ENCODE measurements at places on chromosomes 4 and X.
A peak's percentile ranks its signal among the peaks of the same experiment; 100 is the strongest.

GRCh38 chr4:8067945-8068896, 90.4 kb downstream of the ABLIM2 start:
- DNase-seq, result no peak

GRCh38 chr4:164467493-164467892, 286.4 kb upstream of the SMIM31 start:
- DNase-seq, result no peak

- no peak for DNase-seq
Observed at GRCh38 chr4:1288786-1289185, 905 bp upstream of the MAEA start.

DNA sequence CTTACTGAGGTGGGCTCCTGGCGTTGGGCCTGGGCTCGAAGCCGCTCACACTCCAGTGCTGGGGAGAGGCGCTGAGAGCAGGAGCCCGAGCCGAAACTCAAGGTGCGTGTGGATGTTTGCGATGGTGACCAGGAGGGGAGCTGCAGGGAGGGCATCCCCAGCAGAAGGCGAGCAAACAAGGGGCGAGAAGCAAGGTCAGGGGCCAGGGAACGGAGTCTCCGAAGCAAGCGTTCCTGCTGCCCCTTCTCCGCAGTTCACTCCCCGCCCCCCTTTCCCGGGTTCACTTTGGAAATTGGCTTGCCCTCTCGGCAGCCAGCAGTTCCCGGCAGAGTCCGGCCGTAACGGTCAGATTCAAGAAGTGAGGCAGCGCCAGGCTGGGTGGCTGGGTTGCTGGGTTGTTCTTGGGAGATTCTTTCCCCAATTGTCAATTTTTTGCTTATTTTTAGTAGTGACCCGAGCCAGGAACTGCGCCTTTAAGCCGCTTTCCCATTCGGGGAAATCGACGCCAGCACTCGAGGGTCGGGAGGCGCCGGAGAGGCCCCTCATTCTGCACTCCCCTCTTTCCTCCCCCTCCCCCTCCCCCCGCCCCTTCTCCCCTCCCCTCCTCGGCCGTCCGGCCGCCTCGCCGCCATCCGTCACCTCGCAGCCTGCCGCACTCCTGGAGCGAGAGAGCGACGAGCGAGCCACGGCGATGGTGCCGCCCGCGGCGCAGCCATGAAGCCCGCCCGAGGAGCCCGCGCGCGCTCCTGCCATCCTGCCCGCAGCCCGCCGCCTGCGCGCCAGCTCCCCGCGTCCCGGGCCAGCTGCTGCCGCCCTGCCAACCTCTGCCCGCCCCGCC, at the start of gene FRMPD3:
TSS of gene FRMPD3 (plus strand) at position 655 of the 838 bp plus-strand sequence. CDS start 76,937 bp downstream, outside the sequence.
- peak; percentile 2 for DNase-seq

DNA sequence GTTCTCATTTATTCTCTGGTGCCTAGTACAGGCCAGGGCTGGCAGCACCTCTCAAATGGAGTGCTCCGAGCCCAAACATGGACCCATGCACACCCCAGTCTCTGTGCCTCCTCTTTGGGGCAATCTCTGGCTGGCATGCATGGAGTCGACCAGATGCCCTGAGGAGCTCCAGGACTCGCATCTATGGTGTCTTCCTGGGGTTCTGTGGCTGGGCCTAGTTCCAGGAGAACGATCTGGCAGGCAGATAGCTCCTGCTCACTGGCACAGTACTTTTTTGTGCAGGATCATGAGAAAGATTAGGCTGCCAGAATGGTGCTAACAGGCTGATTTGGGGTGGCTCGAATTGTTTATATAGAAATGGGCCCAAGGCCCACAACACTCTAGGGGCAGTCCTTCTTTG, 72.0 kb upstream of the PJA1 start:
- no peak for DNase-seq

DNA sequence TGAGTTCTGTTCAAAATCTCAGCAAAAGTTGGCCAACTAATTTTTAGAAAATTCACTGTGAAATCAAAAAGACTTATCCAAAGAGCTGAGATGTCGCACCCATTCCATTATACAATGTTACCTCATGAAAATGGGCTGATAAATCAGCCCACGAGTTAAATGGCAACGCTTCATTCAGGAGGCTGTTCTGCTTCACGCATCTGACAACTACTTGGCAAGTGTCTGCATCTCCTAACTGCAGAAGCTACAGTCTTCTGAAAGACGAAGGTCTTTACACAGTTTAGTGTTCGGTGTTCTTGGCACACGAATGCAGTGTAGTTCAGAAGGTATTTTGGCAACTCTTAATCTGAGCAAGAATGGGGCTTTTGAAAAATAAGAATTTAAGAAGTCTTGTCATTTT, 166.6 kb upstream of the DKK2 start:
- DNase-seq, result no peak

DNA sequence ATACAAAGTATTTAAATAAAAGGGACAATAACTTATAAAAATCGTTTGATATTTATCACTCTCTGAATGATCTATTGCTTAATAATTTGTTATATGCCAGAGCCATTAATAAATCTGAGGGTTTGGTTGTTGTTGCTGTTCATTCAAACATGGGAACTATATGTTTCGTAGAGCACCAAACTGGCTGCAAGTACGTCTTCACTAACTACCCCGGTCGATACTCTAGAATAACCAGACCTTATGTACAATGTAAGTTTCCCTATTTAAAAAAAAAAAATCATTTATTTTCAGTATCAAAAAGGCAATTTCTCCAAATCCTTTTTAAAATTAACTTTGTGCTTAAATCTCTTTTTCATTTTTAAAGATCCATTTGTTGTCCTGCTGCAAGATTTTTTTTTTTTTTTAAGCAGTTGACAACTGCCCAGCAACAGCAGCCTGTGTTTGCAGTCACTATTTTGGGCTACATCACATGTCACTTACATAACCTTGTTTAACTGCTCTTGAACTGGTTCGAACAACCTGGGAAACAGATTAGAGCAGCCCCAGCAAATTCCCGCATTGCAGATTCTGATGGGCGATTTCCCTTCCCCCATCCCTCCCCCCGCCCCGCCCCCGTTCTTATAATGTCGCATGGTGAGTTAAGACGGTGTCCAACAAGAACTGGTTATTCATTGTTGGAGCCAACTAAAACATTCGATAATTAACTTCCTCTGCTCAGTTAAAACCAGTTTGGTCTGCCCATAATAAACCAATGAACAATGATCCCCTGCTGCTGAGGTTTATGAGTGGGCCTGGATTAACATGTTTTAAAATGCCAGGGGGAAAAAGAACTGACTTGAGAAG, 238.9 kb downstream of the NR3C2 start:
- DNase-seq, result no peak

- peak; percentile 46 for DNase-seq
Observed at GRCh38 chr4:137674066-137674465, 141.8 kb upstream of the PCDH18 start.

DNA sequence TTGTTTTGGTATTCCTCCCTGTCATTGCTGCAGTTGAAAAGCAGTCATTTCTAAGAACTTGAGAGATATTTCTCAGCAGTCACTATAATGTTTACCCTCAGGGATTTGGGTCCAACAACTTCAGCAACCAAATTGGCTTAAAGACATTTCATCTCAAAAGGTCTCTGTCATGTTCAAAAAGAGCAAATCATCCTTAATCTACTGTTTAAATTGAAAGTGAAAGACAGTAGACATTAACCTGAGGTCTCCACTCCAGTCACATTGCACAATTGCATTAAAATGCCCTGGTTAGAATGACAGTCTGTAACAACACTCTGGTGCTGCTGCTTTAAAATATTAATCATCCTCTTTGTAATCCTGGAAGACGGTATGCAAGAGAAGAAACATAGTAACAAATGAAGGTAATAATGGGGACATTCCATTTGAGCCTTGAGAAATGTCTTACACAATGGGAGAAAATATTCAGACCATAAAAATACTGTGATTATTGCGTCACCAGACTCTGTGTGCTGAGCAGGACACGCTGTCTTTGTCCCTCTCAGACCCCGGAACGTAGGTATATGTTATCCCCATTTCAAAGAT, 90.2 kb upstream of the UNC5C start:
- DNase-seq, result no peak

GRCh38 chr4:113761620-113762185, at the start of gene CAMK2D:
TSS of gene CAMK2D (minus strand) at chr4:113761738. CDS start at chr4:113761068, 670 bp downstream.
- DNase-seq, result peak; percentile 85

DNA sequence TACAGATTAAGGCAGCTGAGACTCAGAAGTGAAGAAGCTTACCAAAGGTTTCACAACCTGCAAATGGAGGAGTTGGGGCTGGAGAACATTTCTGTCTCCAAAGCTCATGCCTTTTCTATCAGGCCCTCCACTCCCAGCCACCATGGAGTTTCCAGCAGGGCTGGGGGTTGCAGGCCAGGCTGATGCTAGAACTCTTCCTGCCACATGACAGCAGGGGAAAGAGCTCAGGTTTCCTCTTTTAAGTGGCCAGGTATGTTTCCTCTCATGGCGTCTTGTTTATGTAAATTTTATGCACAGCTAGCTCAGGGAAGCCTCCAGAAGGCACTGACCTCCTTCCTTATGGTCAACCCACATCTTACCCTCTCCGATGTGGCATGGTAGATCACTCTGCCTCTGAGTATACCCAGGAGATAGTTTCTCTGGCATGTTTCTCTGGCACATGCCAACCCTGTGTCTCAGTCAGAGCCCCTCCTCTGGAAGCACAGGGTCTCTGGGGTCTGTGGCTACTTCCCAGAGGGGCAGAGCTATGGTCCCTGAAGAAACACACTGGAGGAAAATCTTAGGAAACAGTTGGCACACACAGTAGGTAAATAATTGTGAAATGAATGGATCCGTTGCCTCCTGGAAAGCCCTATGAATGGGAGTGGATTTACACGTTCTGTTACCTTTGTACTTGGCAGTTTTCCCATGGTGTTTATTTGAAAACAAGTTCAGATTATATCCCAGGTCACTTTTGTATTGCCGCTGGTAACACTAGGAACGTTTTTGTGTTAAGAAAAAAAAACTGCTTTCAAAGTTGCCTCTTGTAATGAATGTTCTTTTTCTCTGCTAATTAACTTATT, 28.9 kb downstream of the PDK3 start:
- no peak for DNase-seq

- peak; percentile 56 for DNase-seq
Observed at GRCh38 chrX:65596270-65597034, 61.9 kb upstream of the LAS1L start.

DNA sequence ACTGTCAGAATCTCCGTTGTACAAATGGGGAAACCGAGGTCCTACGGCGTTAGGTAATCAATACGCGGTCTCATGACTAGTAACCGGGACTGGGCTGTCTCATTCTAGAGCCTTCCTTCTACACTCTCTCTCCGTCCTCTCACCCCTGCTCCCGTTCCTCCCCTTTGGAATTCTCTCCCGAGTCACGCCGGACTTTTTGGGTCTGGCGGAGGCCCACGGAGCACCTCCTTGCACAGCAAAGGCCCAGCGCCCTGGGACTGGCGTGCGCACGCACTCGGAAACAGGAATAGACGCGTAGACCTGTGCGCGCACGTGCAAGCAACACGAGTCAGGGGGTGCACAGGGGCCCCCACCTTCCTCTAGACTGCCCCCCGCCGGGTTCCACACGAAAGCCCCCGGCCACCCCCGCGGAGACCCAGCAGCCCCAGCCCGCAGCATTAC, 361 bp downstream of the QDPR start:
- DNase-seq, result peak; percentile 62

DNA sequence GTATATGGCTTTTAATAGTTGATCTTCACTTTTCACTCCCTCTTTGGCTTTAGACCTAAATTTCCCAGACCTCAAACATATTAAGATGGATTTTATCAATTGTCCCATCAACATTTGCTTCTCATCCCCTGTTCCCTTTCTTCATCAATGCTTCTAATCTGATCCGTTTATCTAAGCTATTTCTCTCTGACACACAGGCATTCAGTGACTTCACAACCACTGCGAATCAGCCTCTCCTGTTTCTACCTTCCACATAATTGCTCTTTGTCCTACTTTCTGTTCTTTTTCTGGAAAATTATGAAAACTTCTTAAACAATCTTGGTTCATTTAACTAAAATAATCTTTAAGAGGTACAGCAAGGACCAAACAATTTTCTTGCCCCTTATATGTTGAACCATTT, 115.2 kb downstream of the GLRA3 start:
- no peak for DNase-seq

Measured in EL (cell line).